ENCODE measurements at places on chromosomes 11 and 22.

GRCh38 chr11:65558002-65558929 is at the start of gene LTBP3:
TSS of gene LTBP3 (minus strand) at chr11:65558359. CDS start at chr11:65557959, 400 bp downstream.
- peak; percentile 65 for DNase-seq

DNA sequence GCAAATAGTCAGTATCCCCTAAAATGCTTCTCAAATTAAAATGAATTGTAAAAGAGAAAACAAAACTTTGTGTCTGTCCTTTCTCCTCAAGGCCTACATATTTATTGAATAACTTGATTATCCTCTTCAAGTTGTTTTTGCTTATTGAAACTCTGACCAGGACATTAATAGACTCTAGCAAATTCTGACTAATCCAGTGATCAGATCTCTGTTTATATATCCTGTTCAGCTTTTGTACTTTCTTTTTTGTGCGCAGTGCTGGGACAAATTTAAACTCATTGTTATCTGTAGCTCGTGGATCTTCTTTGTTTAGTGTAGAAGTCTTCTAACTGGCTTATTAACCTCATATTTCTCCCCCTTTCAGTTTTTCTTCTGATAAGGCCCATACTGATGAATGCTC is 139.9 kb upstream of the SORL1-AS1 start:
- DNase-seq, result no peak

DNA sequence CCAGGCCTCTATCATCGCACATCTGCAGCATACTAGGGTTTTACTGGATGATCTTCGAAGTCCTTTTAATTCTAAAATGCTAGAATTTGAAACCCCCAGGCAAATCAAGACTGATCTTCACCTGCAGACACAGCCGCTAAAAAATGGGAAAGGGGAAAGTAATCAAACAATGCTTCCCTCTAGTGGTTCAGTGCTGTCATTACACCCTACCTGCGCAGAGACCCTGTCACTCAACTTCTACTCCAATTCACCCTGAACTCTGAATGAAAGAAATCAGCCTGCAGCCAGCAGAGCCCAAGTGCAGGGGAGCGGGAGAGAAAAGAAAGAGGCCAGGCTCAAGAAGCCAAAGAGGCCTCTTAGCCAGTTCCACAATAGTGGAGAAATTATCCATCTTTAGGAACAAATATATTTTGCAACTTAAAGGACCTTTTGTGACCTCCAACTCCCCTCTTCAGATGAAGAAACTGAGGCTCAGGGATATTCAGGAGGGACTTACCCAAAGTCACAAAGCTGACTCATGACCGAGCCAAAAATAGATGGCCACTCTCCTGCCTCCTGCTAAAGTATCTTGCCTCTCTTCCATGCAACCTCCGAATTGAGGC is 33.0 kb downstream of the SERGEF start:
- peak; percentile 6 for DNase-seq

DNA sequence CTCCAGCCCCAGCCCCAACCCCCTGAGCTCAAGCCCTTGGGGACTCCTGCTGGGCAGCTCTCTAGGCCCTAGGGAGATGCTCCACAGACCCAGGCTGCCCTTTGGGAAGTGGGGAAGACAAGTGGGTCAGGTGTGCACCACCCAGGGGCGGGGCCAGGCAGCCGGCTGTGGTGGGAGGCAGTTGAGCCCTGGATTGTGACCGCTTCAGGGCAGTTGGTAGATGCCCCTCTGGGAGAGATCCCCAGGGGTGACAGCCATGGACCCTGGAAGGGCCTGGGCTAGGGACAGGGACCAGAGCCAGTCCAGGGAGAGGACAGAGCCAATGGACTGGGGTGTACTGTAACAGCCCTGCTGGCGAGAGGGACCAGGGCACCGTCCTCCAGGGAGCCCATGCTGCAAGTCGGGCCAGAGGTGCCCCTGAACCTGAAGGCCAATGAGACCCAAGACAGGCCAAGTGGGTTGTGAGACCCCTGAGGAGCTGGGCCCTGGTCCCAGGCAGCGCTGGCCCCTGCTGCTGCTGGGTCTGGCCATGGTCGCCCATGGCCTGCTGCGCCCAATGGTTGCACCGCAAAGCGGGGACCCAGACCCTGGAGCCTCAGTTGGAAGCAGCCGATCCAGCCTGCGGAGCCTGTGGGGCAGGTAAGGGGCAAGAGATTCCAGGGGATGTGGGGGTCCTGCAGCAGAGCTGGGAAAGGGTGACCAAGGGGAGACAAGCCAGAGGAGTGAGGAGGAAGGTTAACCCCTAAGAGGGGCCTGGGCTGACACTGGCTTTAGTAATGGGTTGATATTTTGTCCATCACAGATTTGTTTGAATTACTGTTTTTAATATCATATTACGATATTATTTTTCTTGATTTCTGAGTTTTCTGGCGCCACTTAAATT is at the start of gene IGLL5:
TSS of gene IGLL5 (plus strand) at position 196 of the 883 bp plus-strand sequence. CDS start at position 434, 238 bp downstream.
- DNase-seq, result no peak

- DNase-seq, result no peak
Measured at GRCh38 chr22:48803171-48803947, 1024.3 kb downstream of the BRD1 start.

- DNase-seq, result no peak
Measured at GRCh38 chr22:49968831-49969661, 8.5 kb downstream of the PIM3 start.

DNA sequence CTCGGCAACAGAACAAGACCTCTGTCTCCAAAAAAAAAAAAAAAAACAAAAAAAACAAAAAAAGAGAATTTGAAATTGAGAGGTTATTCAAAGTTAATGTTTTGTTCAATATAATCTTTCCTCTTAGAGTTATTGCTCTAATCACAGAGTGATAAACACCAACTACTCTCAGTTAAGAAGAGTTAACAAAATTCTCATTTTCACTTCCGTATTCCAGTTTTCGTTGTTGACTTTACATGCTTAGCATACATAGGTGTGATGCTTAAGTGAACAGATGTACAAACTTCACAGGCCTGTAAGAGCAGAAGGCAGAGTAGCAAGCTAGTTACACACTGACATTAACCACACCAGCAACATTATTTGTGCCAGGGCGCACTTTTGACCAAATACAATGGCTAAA is 12.3 kb downstream of the EIF4ENIF1 start:
- no peak for DNase-seq

DNA sequence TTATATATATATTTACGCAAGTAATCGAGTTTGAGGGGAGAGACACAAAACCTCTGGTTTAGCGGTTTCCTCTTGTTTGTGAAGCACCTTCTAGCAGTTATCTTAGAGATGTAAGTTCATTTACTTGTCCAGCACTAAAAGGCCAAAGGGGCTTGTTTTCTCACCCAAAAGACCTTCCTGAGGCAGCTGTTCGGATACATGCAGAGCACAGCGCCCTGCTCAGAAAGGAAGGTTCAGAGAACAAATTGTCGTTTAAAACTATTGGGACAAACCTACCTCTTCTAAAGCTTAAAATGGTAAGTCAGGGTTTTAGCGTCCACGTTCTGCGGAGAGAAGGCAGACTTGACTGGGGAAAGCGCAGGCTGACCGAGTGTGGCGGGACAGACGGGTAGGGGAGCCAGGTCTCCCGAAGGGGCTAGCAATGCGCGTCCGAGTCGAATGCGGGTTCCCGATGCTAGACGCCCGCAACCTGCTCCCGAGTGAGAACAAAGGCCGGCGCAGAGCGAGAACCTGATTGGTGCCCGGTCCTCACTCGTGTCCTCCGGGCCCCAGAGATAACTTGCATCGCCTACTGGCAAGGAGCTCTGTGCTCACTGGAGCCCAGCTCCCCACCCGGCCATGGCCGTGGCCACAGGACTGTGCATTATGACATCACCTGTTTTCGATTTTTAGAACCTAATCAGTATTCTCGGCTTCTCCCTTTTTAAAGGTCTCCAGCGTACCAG is 1.0 kb upstream of the SESN3 start:
- no peak for DNase-seq

DNA sequence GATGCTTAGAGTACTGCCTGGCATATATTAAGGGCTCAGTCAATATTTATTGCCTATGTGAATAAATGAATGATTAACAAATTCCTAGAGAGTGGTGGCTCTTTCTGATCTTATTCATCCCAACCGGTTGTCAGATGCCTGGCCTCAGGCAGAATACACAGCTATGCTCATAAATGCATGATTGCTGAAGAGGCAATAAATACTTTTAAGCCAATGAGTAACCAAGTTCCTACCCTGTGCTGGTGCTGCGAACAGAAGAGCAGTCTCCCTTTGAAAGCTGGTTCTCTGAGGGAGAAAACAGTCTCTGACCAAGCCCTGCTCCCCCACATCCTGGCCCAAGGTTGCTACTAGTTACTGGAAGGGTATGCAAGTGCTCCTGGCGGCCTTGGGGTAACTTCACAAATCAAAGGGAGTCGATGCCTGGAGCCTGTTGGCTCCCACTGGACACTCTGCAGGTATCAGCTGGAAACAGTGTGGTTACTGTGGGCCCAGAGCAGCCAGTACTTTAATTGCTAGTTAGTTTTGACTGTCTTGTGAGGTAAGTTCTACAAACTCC is 2.8 kb downstream of the USH1C start:
- DNase-seq, result no peak

DNA sequence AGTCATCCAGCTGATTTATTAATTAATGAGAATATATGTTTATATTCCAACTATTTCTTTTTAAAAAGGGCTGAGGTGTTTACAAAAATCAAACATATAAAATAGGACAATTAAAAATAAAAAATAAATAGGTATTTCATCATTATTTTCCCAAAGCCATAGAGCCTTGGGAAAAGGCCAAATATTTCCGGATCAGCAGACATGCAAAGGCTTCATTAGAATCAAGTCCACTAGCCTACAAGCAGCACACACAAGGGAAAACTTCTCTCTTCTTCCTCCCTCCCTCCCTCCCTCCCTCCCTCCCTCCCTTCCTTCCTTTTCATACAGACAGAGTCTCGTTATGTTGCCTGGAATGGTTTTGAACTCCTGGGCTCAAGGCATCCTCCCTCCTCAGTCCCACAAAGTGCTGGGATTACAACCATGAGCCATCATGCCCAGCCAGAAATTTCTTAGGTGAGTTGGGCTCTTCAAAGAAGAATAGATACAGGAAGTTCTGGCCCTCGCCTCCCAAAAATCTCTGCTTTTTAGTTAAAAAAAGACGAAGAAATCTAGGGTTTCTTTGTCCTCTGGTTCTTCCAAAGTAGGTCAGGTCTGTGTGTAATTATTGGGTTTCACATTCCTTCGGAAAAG is 121.2 kb downstream of the SIK3 start:
- DNase-seq, result no peak

GRCh38 chr22:39277142-39277607 is 32.4 kb upstream of the PDGFB start:
- DNase-seq, result peak; percentile 83

- no peak for DNase-seq
Measured at GRCh38 chr22:41469218-41469851, 418 bp downstream of the ACO2 start.

DNA sequence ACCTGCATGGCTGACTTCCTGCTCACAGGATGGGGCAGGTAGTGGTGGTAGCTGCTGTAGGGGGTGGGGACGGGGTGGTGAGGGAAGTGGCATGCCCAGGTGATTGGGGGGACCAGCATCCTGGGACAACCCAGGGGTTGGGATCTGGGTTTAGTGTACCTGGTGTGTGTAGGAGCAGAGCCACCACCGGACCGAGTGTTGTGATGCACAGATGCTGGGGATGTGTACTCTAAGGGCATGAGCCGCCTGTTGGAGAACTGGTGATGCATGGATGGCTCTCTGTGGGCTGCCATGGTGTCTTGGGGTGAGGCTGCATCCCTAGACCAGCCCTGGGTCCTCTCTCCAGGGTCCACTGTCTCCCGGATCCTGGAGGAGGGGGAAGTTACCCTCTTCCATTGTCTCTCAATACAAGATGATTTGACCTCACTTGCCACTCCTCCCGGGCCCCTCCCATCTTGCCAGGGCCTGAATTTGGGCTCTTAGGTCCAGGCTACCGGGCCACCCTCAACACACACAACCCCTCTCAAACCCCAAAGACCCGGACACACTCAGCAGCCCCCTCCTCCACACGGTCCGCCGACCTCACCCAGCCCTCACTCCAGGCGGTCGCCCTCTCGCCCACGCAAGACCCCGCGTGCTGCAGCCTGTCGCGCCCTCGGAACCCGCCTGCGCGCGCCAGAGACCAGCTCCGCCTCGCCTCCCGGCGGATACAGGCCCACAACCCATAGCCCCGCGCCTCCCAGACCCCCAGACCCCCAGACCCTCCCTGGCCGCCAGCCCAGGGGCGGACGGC is 619 bp downstream of the LRRC75B start:
- DNase-seq, result no peak

DNA sequence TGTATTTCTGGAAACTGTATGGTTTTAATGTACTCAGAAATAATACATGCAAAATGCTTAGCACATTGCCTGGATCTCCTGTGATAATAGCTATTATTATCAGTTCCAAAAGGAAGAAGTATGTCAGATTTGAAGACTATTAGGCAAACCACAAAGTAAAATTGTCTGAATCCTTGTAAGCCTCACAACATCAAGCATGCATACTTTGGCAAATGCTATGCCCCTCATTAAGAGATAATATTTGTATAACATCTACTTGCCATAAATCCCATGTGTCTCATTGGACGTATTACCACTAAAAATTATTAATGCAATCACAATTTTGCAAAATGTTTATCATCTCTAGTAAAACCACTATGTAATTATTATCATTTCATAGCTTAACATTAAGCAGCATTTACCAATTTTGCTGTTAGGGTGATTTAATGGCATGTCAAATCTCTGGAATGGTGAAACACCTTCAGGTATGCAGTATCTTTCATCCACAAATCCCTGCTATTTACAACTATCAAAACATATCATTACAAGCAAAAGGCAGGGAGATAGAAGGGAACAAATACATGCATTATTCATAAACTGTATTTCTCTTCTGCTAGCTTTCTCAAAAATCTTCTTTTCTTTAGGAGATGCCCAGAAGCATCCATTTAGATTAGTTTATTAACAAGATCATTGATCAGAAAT is 974.6 kb upstream of the RAG2 start:
- DNase-seq, result no peak

- DNase-seq, result no peak
Measured at GRCh38 chr11:113204280-113204679, 110.1 kb upstream of the TTC12 start.

DNA sequence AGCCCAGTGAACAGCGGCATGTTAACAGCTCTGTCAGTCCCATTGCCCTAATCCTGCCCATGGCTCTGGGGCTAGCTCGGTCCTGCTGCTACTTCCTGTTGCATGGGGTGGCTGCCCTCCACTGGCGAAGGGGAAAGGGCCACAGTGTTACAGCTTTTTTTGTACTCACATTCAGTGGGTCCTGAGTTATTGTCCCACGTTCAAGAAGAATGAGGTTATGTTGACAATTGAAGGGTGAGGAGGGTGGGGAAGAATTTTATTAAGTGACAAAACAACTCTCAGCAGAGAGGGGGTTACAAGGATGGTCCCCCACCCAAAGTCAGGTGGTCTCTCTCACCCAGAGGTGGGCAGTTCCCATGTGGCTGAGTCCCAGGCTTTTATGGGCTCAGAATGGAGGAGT is 17.7 kb upstream of the MS4A7 start:
- no peak for DNase-seq

All from RCC 7860 (cell line).